ENCODE measurements at places on chromosomes 5 and 9.

- peak; percentile 71 for DNase-seq
Measured at GRCh38 chr5:133868946-133869518, 99.4 kb downstream of the C5orf15 start.

- DNase-seq: no peak
Measured at GRCh38 chr5:133118741-133119140, 66.9 kb downstream of the HSPA4 start.

- no peak for DNase-seq
Measured at GRCh38 chr5:125603321-125603720, 819.9 kb upstream of the GRAMD2B start.

DNA sequence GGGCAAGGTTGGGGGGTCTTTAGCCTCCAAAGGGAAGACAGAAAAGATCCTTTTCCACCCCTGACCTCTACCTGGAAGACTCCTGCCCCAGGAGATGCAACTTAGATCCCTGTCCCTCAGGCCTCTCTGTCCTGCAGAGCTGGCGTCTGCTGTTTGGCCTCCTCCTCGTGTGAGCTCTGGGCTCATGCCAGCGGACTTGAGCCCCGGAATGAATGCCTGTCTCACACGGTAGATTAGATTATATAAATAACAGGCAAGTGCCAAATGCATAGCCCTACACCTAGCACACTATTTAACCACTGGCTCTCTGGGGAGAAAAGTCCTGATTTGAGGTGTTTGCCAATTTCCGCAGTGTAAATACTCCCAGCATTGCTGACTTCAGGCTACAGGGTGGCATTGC lies 1.4 kb upstream of the WNK2 start:
- no peak for DNase-seq

DNA sequence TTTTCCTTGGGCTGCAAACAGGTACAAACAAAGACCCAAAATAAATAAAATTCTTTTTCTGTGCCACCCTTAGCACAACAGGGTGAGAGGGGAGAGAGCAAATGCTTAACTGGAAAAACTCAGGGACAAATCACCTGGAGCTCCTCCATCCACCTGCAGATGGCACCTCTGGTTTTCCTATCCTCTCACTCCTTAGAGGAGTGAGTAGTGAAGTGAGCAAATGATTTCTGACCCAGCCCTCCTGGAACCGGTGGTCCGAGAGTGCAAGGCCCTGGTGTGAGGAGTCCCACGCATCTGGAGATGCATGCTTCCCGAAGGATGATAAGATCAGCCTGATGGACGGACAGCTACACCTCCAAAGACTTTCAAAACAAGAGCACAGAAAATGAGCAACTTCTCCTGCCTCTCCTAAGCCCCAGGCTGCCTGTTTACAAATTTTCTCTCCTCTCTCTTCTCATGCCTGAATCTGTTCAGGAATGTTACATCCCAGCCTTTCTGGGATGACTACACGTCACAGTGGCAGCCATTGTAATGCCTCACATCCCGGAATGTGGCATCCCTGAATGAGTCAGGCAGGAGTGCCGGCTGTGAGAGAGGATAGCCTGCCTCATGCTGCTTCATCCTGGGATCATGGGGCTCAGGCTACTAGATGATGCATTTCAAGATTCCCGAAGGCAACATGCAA lies 86.4 kb downstream of the ADRB2 start:
- DNase-seq: peak; percentile 84

DNA sequence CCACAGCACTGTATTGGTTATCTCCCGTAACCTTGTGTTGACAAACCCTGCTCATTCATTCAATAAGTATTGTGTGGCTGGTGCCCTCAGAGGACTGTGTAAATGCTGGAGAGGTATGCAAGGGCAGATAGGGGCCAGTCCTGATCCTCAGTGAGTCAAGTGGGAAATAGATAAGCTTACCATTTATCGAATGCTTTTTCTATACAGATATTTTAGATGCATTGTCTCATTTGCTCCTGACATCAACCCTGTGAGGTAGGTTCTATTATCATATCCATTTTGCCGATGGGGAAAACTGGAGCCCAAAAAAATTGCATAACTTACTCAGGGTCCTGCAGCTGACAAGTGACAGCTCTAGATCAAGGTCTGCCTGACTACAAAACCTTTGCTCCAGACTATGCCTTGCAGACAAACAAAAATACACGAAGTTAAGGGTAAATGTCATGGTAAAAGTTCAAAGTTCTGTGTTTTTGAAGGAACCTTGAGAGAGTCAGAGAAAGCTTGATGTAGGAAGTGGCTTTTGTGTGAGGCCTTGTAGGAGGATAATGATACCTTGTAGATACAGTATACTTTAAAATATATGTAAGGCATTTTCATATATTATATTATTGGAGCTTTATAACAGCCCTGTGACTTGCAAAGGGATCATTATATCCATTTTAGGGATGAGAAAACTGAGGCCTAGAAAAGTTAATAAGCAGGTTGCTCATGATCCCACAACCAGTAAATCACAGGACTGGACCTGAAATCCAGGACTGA lies 22.7 kb downstream of the CYFIP2 start:
- DNase-seq: no peak

DNA sequence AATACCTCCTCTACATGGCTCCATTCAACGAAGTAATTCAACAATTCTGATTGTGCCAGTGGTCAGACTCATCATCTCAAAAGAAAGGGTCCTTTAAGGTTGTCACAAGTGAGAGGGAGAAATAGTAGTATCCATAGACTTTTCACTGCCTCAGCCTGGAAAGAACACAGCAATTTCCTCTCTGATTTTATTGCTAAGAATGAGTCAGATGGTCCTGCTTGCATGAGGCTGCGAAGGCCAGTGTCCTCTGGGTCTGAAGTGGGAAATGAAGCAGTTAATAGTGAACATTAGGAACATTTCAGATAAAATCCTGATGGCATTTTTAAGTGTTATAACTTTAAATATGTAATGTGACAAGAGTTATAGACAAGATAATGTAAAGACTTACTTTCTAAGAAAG lies 979.0 kb downstream of the EFNA5 start:
- DNase-seq: no peak

- DNase-seq: no peak
Measured at GRCh38 chr5:87303324-87303723, 35.6 kb downstream of the RASA1 start.

DNA sequence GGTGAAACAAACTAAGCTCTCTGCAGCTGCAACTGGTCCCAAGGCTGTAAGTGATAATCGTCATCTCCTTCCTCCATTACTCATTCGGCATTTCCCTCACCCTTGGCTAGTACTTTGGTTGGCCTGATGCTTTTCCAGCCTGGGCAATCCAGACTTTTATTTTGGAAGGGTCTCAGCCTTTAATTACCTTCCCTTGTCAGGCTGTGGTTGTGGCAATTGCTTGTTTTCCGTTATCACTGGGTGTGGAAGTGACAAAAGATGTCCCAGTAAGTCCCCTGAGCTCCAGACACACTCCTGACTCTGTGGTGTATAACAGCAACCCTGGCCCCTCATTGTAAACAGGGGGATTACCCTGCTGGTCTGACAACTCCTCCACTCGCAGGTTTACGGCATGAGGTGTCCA lies 6.3 kb upstream of the FAF2 start:
- no peak for DNase-seq

GRCh38 chr5:31194468-31194813 lies 955 bp downstream of the CDH6 start:
- DNase-seq: no peak

GRCh38 chr9:110512817-110513216 lies 66.7 kb downstream of the SVEP1 start:
- DNase-seq: no peak

- DNase-seq: peak; percentile 90
Measured at GRCh38 chr5:145936401-145937131, at the start of gene SH3RF2. SH3RF2 (plus strand) TSS chr5:145936578; CDS start chr5:145937929, 1,351 bp downstream.

- no peak for DNase-seq
Measured at GRCh38 chr5:14410394-14411201, 171.0 kb upstream of the OTULINL start.

GRCh38 chr9:37928552-37929430 lies 24.9 kb upstream of the SLC25A51 start:
- DNase-seq: no peak

DNA sequence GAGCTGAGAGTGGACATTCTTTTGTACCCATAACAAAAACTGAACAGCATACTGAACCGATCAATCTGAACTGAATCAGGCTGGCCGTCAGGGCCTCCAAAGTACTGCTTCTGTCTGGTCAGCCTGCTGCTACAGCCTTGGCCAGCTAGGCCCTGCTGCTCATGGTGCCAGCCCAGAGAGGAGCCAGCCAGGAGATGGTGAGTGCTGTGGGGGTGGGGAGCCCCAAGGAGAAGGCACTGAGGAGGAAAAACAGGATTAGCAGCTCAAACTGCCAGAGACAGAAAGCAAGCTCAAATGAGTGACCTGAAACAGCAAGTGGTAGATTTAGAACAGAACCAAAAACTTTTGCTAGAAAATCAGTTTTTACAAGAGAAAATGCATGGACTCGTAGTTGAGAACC lies 23.9 kb downstream of the SRP19 start:
- DNase-seq: no peak

GRCh38 chr5:39631958-39632357 lies 207.2 kb upstream of the DAB2 start:
- DNase-seq: no peak

DNA sequence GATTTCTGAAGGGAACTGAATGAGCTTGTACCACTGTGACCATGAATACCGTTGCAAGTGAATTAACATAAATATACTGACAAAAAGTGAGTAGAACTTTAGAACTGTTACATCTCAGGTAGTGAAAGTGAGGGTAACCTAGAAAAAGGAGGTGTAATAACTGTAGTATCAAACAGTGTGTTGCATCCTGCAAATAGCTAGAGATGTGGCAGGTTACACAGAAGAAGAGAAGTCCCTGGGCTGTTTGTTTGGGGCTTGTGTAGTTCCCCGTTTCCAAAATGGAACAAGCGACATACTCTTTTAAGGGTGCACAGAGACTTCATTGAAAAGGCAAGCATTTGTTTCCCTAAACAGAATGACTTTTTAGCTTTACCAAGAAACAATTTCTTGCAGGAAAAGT lies 214.8 kb downstream of the NR3C1 start:
- no peak for DNase-seq

DNA sequence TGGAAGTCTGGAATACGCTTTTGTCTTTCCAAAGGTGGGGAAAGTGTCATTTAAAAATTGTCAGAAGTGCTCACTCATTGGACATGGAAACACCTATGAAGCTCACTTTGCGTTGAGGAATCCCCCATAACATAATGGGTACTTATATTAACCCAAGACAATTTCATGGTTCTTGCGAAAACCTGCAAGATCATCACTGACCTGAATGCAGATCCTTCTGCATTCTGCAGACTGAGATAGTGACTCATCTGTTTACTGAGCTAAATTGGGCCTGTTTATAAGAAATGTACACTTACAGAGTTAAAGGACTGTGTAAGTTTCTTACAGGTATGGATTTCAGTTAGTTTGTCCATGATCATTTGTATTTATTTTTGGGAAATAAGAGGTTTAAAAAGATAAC lies 153.0 kb downstream of the HMHB1 start:
- DNase-seq: no peak

DNA sequence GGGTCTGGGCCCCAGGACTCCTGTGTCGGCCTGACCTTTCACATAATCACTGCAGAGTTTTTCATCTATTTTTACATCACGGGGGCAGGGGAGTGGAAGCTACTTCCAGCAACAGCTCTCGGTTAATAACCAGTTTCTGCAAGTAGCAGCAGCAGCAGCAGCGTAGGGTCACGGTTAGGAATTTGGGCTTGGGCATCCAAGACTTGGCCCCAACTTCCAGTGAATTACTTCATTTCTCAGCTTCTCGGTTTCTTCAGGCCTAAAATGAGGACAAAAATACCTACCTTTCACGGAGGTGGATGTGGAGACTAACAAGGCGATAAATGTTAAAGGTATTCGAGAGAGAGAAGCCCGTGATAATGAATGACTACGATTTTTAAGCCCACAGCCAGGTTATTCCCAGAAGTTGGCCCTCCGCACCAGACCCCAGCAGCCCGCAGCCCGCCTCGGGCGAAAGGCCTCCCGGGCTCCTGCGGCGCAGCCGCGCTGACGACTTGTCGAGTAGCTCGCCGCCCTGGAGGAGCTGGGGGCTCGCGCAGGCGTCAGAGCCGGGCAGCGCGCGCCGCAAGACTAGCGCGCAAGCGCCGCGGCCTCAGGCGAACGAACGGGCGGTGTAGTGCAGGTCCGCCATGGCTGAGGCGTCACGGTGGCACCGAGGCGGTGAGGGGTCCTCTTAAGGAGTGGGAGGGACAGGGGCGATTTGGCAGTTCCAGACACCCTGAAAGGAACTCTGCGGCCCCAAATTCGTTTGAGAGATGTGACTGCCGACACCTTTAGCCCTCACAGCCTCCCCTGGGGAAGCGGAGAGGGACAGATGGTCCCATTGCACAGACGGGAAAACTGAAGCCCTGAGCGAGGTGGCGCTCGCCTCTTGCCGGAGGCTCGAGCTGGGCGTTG lies at the start of gene PKD2L2:
PKD2L2 (plus strand) TSS at position 595 of the 897 bp plus-strand sequence; CDS start at position 630, 35 bp downstream.
- DNase-seq: no peak

DNA sequence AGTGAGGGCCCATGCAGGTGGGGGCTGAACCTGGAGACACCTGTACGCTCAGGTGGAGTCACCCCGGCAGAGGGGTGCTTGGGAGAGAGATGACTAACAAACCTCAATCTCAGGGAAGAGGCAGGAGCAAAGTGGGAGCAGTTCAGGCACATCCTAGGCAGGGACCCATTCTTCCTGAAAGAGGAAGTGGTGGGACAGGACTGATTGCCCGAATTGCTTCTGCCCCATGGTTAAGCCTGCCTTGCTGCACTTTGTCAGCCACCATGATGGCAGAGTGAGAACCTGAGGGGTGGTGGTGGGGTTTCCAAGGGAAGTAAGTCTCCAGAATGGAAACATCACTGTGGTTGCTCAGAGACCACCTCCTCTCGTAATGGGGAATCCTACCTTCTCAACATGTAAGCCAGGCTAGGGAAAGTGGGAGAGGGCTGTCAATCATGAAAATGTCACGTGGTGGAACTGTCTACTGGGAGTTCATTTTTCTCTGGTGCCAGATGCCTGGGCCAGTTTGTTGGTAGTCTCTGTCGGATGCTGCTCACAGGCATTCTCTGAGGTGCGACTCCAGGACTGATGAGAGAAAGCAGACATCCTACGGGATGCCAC lies 150.4 kb downstream of the HSPA4 start:
- no peak for DNase-seq

- no peak for DNase-seq
Measured at GRCh38 chr5:136195971-136196820, 3.2 kb upstream of the SMIM32 start.

GRCh38 chr9:120920806-120921178 lies 5.8 kb downstream of the TRAF1 start:
- DNase-seq: no peak

DNA sequence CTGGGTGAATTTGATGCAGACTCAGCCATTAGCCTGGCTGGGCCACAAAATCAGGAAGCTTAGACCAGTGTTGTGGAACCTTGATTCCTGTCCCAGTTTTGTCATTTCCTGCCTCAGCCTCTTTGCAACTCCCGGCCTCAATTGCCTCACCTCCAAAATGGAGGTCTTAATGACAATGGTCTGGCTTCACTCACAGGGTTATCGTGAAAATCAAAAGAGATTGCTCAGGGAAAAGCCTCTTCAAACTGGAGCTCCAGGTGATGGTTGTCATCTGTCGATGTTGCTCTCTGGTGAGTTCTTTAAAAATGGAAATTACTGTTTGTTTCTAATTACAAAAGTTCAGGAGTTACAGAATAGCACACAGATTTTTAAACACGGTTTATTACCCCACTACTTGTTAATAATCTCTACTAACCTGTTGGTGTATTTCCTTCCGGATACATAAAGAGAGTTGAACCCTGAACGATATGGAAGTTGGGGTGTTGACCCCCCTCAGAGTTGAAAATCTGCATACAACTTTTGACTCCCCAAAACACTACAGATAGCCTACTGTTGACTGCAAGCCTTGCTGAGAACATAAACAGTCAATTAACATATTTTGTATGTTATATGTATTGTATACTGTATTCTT lies 109.9 kb upstream of the CPEB4 start:
- DNase-seq: no peak

- DNase-seq: no peak
Measured at GRCh38 chr9:73146111-73146815, 5.4 kb upstream of the ANXA1 start.
